GM23248 (cell line): ENCODE measurements at places on chromosomes 5 and 9. TPM values are rescaled to one million over a fixed set of nuclear protein-coding genes. Genes with fewer than 3 reads are reported as not detected.

- DNase-seq = peak; percentile 69
Observed at GRCh38 chr9:78296201-78296892, 578 bp upstream of the PSAT1 start.

DNA sequence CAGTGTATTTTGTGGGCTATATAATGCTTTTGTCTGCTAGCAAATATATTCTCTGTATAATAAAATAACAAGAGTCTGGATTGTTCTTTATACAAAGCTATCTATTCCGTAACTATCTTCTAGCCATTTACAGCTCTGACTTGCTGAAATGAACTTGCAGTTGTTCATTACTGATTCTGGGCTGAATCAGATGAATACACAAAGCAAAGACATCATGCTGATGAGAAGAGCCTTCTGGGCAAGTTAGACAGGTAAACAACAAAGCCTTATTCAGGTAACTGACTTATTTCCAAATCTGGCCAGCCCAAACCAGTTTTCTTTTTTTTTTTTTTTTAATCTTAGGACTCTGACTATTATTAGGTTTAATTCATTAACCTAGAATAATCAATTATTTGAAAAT, 255.5 kb downstream of the KIAA0825 start:
- peak; percentile 1 for DNase-seq

DNA sequence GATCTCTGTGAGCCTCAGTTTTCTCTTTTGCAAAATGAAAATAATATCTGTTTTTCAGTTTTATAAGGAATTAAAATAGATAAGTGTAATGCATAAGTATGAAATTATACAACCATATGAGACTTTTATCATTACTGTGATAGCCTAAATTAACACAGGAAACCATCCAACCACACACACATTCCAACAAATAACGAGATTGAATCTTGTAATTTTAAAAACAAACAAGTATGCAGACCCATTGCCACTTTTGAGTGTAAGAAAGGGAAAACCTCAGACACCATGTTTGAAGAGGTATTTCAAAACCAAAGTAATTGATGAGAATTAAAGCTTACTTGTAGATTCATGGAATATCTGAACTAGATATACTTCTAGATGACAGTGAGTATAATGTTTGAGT, 32.0 kb downstream of the XRCC4 start:
- DNase-seq = no peak

DNA sequence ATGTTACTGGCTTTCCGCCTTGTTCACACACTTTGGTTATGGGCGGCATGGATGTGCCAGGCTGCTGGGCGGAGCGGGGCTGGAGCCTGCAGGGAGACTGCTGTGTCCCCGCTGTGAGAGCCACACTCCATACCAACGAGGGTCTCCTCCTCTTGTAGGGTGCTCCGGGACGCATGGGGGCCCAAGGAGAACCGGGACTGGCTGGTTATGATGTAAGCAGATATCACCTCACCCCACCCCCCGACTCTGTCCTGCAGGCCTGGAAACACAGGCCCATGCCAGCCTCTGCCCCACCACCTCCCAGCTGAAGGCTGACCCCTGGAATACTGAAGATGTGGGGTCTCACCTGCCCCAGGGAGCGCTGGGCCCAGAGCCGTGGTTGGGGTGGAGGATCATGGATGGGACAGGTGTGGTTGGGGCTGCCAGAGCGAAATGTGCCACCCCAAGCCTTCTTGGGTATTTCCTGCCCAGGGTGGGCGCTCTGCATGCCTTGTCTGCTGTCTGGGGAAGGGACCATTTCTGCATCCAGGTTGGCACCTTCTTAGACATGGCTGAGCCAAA, 39.3 kb upstream of the ORM1 start:
- no peak for DNase-seq

- DNase-seq = no peak
Observed at GRCh38 chr9:97558701-97559101, 57.2 kb downstream of the TMOD1 start.

DNA sequence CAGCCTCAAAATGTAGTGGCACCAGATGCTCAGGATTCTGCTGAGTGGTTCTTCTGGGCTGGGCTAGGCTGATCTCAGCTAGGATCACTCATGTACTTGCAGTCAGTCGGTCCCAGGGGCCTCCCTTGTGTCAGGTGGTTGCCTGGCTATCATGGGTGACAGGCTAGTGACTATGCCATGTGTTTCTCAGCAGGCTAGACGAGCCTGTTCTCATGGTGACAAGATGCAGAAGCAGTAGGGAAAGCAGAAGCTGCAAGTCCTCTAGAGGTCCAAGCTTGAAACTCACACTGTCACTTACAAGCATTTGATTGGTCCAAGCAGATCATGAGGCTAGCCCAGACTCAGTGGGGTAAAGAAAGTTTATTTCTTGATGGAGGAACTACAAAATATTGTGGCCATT, 15.2 kb upstream of the KCNMB1 start:
- no peak for DNase-seq

DNA sequence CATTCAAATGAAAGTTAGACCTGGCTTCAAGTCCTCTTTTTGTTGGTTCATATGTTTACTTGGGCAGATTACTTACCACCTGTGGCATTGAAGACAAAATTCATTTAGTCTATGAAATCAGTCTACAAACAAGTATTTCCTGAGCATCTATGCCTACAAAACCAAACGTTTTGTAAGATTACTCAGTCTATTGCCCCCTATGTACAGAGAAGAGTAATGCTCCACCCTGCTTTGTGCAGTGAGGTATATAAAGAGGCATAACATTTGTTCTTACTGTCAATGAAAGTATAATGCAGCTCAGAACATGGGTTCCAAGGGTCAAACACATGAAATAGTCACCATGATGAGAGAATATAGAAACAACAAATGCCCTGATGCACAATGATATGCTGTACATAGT, 580.7 kb downstream of the KIF4B start:
- DNase-seq = no peak

DNA sequence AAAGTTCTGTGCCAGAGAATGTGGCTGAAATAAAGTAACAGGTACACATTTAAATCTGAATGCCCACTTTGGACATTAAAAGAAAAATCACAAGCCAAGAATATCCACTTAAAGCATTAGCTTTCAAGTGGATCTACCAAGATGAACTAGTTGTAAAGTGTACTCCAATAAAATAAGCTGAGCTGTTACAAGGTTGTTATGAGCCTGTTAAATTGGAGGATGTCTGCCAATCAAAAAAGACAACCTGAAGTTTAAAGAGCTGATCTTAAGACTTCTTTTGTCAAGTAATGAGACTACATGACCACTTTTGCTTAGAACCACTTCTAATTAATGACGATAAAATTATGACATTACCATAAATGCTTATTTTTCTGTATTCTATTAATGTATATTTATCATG, 2.4 kb downstream of the FAM200C start:
- no peak for DNase-seq

DNA sequence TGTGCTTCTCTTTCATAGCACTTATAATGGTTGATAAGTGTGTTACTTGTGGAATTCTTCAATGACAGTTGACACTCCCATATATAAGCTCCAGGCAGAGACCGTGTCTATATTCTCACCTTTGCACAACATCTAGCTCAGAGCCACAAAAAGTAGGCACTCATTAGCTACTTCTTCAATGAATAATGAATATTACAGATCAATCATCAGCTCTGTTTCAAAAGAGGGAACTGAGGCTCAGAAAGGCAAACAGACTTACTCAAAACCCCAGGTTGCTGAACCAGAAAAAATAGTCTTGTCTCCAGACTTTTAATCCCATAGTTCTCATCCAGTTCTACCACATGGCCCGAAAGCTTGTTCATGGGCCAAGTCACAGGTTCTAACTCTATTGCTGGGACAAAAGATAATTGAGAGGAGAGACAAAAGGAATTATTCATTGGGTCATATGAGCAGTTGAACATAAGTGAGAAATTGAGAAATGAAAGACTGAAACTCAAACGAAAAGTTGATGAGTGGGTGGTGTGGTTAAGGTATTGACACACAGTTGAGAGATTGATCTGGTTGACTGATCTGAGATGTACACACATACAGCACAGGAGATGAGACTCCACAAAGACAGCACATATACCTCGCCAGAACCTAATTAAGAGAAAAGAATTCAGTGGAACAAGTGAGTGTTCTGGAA, 381.6 kb downstream of the EFNA5 start:
- DNase-seq = no peak

DNA sequence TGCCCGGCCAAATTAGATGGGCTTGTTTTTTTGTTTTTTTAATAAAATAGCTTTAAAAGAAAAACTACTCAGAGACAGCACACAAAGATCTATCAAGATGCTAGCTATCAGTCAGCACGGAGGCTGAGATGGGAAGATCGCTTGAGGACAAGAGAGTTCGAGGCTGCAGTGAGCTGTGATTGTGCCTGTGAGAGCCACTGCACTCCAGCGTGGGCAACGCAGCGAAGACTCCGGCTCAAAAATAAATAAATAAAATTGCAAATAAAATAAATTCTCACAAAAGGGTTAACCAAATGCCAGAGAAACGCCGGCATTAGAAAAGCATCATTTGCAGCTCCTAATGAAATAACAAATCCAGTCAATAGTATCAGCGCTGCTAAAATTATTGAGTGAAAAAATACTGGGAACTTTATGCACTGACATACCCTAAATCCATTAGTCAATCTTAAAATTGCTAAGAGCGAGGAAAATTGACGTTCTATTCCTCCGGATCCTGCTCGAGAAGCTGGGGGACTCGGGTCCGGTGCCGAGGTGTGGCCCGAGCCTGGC, 681 bp downstream of the CPLANE1 start:
- DNase-seq = peak; percentile 56

DNA sequence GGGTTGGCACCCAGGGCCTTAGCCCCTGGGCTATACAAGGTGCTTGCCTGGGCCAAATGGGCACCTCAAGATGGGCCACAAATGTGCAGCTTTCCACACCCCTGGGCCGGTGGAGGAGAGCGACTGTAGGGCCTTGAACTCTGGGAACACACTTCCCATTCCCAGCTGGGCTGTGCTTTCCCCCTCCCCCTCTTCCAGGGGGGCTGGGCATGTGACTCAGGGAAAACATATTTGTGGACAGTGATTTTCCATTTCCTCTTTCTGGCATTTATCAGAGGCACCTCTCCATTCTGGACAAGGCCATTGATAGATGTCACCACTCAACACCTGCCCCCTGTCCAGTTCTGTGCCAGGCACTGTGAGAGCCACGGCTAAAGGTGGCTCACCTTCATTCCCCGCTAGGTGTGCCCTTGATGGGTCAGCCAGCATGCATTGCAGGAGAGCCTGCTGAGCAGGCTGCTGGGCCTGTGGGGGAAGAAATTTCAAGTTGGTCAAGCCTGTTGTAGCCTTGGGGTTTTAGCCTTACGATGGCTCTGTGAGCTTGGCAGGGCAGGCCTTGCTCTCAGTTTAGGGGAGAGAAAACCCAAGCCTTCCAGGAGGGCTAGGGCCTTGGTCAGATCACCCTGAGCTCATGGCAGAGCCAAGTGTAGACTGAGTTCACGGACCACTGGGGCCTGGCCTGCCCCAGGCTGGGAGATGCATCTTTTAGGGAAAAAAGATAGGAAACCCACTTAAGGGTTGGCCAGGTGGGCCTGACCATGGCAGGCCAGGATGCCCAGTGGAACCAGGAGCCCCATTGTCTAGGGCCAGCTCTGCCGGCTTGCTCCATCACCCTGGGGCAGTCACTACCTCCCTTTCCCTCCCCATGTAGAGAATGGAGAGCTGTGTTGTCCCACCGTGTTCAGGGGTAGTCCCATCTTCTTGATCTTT, 113.9 kb downstream of the DAB2IP start:
- DNase-seq = peak; percentile 62

- no peak for DNase-seq
Observed at GRCh38 chr5:109876030-109876725, 186.5 kb downstream of the MAN2A1 start.

- peak; percentile 87 for DNase-seq
Observed at GRCh38 chr9:115167175-115167574, 49.2 kb upstream of the TNC start.

DNA sequence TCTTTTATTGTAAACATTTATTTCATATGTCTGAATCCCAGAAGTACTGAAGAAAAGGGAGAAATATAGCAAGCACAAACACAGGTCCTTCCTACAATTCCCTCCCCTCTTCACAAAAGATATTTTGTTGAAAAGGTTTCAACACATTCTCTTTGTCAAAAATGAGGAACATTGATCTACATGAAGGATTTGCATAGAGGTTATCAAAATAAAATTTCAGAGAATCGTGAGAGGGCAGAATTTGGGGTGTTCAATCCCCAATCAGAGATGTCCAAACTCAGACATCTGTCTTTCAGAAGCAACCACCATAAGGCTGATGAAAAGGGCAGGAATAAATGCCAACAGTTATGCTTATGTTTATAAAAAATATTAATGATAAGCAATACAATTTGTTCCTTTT, 69.2 kb downstream of the MARCHF3 start:
- DNase-seq = no peak

- DNase-seq = no peak
Observed at GRCh38 chr9:10700915-10701314, 88.1 kb upstream of the PTPRD start.

DNA sequence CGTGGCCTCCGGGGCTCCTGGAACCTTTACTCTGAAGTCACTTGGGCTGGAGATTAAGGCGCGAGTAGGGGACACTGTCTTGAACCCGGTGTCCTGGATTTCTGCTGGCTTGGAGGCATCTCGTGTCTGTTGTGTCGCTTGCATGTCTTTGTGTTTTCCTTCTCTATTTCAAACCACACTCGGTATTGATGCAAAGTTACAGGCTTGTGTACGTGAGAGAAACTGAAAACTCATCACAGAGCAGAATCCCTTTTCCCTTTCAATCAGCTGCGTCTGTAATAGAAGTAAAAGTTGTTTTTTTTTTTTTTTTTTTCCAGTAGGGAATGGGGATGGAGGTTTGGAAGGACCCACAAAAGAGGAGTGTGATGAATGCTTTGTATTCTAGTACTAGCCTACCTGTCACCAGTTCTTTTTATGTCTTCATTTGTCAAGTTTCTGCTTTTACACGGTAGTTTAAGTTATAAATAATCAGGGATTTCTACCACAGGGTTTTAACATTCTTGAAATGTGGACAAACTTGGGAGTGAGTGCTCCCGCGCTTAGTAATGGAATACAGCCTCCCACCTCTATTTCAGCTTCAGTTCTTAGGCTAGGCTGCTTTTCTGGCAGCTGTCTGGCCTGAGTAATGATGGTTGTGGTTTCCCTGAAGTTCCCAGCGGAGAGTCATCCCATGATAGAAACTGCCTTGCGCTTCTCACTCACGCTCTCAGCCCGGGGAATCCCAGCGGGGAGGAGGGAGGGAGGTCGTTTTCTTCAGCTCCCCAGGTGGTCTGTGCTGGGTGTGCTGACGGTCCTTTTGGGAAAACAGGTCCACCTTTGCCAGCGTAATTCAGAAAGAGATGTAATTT, 763 bp downstream of the TJP2 start:
- peak; percentile 99 for DNase-seq

- DNase-seq = no peak
Observed at GRCh38 chr5:82291420-82291819, 13.3 kb upstream of the RPS23 start.

RNF183 gene
- total RNA-seq = not detected in 2 replicates

SGCD gene
- 67.0 and 69.7 TPM in 2 replicates for total RNA-seq

RASGRF2 gene
- not detected in 2 replicates for total RNA-seq

HSD17B3 gene
- total RNA-seq = not detected in 2 replicates

NADK2 gene
- total RNA-seq = 35.9 and 41.2 TPM in 2 replicates

TMEM174 gene
- not detected in 2 replicates for total RNA-seq

TMEM215 gene
- not detected in 2 replicates for total RNA-seq

PCDHA3 gene
- not detected in 2 replicates for total RNA-seq

SH3RF2 gene
- not detected in 2 replicates for total RNA-seq

CFAP77 gene
- total RNA-seq = not detected in 2 replicates

CARD6 gene
- 7.1 and 7.5 TPM in 2 replicates for total RNA-seq
